ENCODE measurements at places on chromosomes 7 and 10. TPM values are rescaled to one million over a fixed set of nuclear protein-coding genes. Genes with fewer than 3 reads are reported as not detected.

Gene SPACDR
- 1.1 TPM for total RNA-seq

Gene ABHD11
- 21.2 TPM for total RNA-seq

Gene IFIT1B
- not detected for total RNA-seq

Gene DGKI
- 0.14 TPM for total RNA-seq

Gene DENND11
- total RNA-seq: 18.0 TPM

Gene CUEDC2
- total RNA-seq: 64.7 TPM

Gene SPDYE11
- not detected for total RNA-seq

Gene GNAT3
- not detected for total RNA-seq
